Omental fat pad (tissue), 4 donors: ENCODE measurements at places on chromosomes 6 and 20. TPM values are rescaled to one million over a fixed set of nuclear protein-coding genes. Genes with fewer than 3 reads are reported as not detected.

MATN4 gene
- total RNA-seq, result 0.19 TPM

ZNF343 gene
- total RNA-seq, result 9.5 TPM

SIGLEC1 gene
- 57.5 TPM for total RNA-seq

DNA sequence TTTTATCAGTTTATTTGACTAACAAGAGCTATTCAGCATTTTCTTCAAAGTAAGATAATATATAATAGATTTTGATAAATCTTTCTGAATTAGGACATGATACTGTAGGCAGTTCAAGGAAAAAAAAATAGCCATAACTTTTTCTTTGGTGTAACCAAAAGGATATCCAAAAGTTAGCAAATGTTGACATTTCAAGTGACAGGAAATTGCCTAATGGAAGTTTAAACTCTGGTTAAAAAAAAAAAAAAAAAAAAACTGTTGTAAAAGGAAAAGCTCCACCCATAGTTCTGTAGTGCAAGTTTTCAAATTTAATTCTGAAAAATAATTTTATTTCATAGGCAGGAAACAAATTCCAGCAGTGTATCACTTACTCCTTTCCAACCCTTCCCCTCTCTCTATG, 18.8 kb downstream of the HEBP2 start:
- DNase-seq, result no peak

GRCh38 chr6:135506270-135506997, 8.9 kb upstream of the AHI1 start:
- no peak for DNase-seq

- DNase-seq, result no peak
Measured at GRCh38 chr20:10662661-10663458, 10.9 kb downstream of the JAG1 start.

GRCh38 chr6:19705606-19706005, 131.6 kb upstream of the ID4 start:
- DNase-seq, result no peak

- DNase-seq, result no peak
Measured at GRCh38 chr6:12126051-12126450, 113.9 kb downstream of the HIVEP1 start.

- DNase-seq, result no peak
Measured at GRCh38 chr6:104702126-104702841, 157.4 kb downstream of the HACE1 start.
